Natural killer cell (primary cell): ENCODE measurements at places on chromosomes 11 and 22. TPM values are rescaled to one million over a fixed set of nuclear protein-coding genes. Genes with fewer than 3 reads are reported as not detected.

- peaks cover 70% of the 10 kb centered on the region for H3K36me3 ChIP-seq
- H3K4me3 ChIP-seq: no peak overlapping the region
- H3K27ac ChIP-seq: no peak overlapping the region
- DNase-seq: peak; percentile 33
Measured at GRCh38 chr11:62627713-62628112, 5.9 kb upstream of the B3GAT3 start.

GRCh38 chr11:60923326-60923725, 934 bp upstream of the TMEM132A start:
- H3K36me3 ChIP-seq: peaks cover 36% of the 10 kb centered on the region
- H3K27me3 ChIP-seq: peaks cover 19% of the 10 kb centered on the region
- no peak overlapping the region for H3K27ac ChIP-seq

GRCh38 chr22:23402275-23403151, 177.6 kb downstream of the IGLL1 start:
- peak; percentile 69 for DNase-seq
- H3K36me3 ChIP-seq: no peaks in the 10 kb centered on the region
- H3K4me1 ChIP-seq: peaks cover 9% of the 10 kb centered on the region
- no peak overlapping the region for H3K4me3 ChIP-seq

DNA sequence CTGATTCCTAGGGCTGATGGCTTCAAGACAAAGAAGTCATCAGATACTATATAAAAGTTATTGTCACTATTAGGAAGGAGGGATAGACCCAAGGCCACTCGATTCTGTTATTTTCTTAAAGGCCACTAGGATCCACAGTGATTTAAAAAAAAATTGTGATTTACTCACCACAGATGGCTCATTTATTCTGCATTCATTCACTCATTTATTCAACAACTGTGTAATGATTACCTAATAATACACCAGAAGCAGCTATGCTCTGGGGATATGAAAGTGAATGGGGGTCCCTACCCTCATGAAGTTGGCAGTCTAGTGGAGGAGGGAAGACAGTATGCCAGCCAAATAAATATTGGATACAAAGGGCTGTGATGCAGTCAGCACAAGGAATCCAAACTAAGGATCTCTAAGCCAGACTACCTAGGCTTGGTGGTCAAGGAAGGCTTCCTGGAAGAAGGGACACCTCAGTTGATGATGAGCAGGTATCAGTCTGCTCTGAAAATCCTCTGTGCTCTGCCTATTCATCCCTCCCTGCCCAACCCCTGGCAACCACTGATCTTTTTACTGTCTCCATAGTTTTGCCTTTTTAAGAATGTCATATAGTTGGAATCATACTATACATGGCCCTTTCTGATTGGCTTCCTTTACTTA, 110.5 kb downstream of the NAT10 start:
- no peak for DNase-seq
- no peaks in the 10 kb centered on the region for H3K27me3 ChIP-seq
- H3K36me3 ChIP-seq: no peaks in the 10 kb centered on the region
- H3K4me3 ChIP-seq: no peak overlapping the region
- H3K27ac ChIP-seq: no peak overlapping the region

DNA sequence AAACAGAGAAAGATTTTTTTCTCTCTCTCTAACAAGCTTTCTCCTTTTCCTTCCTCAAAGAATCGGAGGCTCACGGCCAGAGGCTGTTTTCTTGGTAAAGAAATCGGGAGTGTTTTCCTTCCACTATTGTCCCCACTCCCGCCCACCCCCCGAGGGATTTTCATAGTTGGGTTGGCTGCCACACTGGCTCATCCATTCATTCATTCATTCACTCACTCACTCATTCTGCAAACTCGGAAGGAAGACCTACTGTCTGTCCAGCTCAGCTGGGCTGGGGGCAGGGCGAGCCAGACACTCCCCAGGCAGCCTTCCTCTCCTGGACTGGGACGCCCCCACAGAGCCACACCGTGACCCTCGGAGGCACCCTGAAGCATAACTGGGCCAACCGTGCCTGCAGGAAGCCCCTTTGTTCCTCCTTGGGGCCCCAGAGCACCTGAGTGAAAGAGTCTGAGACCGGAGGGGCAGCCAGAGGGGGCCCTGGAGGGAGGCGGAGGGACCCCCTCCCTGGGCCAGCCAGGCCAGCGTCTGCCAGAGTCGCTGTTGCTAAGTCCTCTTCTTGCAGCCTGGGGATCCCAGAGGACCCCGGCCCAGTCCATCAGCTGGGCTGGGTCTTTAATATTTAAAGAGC, 17.0 kb downstream of the CDKN1C start:
- DNase-seq: no peak
- H3K27me3 ChIP-seq: peaks cover 16% of the 10 kb centered on the region
- H3K4me1 ChIP-seq: peaks cover 31% of the 10 kb centered on the region
- no peaks in the 10 kb centered on the region for H3K36me3 ChIP-seq
- no peak overlapping the region for H3K27ac ChIP-seq

DNA sequence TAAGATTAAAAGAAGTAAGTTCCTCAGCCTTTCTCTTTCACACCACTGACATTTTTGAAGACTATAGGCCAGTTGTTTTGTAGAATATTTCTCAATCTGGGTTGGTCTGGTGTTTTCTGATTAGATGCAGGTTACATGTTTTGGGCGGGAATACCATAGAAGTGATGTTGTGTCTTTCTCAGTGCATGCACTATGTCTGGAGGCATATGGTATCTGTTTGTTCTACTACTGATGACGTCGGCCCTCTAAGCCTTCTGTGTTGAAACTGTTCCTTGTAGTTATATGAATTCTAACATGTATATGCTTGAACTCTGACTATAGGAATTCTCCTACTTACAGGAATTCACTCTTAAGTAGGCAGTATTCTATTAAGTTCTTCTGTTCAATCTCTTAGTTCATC, 21.6 kb downstream of the ZFTA start:
- no peaks in the 10 kb centered on the region for H3K27me3 ChIP-seq
- peaks cover 9% of the 10 kb centered on the region for H3K36me3 ChIP-seq
- H3K4me1 ChIP-seq: no peaks in the 10 kb centered on the region
- H3K4me3 ChIP-seq: no peak overlapping the region
- DNase-seq: no peak

- DNase-seq: peak; percentile 53
- no peaks in the 10 kb centered on the region for H3K27me3 ChIP-seq
- no peak overlapping the region for H3K4me3 ChIP-seq
- peaks cover 26% of the 10 kb centered on the region for H3K4me1 ChIP-seq
- H3K36me3 ChIP-seq: no peaks in the 10 kb centered on the region
Measured at GRCh38 chr22:22865311-22866072, 22.1 kb upstream of the IGLL5 start.

CAPN1 gene
- 211 TPM for total RNA-seq
